ENCODE measurements at places on chromosomes 7 and 10. TPM values are rescaled to one million over a fixed set of nuclear protein-coding genes. Genes with fewer than 3 reads are reported as not detected.

Gene WNT2
- total RNA-seq, result 0.18 TPM

DNA sequence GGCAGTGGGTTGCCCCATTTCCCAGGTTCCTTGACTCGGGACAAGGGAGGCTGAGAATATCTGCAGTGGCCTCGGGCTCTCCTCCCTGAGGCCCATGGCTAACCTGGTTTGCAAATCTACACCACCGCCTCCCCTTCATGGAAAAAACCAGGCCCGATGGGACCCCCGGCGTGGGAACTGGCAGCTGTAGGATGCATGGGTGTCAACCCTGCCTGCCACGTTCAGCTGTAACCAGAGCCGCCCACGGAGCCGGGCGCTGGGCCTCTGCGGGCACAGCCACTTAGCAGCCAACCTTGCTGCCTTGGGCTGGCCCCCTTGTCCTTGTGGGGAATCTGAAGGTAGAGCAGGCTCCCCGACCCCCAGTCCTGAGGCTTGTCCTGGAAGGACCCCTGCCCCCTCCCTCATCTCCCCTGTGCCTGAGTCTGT lies 1.6 kb downstream of the PWWP2B start:
- no peak for DNase-seq

- peak; percentile 21 for DNase-seq
These were observed 200.4 kb upstream of the NFE2L3 start for GRCh38 chr7:25951414-25952260.

- no peak for DNase-seq
These were observed 32.4 kb downstream of the NKX6-2 start for GRCh38 chr10:132753596-132753995.

- DNase-seq, result no peak
These were observed 1.5 kb downstream of the KLHL7 start for GRCh38 chr7:23106823-23107663.

- no peak for DNase-seq
These were observed 187.8 kb downstream of the MAD1L1 start for GRCh38 chr7:2044883-2045471.

DNA sequence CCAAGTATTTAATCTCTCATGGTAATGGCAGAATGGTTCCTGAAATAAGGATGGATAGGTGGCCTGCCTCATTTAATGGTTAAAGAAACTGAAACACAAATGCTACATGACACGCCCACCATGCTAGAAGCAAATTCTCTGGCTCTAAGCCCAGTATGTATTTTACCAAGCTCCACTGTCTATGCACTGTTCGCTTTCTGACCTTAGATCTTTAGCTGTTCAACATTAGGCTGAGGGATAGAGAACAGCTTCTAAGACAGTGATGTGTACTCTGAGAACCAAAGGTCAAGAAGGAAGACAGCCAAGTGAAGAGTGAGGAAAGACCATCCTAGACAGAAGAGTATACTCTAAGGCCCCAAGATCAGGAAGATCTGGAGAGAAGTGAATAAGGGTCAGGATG lies 26.6 kb downstream of the FAM3C start:
- no peak for DNase-seq

- DNase-seq, result peak; percentile 83
These were observed 18.0 kb downstream of the CAMK2B start for GRCh38 chr7:44307301-44307900.

DNA sequence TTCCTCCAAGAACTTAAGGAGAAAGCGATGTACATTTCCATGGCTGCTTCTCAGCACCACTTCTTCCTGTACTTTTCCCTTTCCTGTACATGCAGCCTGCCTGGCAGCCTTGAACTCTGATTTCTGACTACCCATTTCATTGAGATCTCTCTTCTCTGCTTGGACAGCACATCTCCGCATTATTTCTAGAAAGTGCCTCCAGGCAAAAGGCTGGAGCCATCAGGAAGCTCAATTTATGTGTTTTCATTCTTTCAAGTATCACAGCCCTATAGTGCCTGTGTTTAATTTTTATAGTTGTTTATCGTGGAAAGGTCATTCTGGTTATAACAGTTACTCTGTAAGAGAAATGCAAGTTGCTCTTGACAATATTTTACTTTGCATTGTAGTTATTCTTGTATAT lies 688.0 kb upstream of the ANKRD30A start:
- DNase-seq, result no peak

All from cerebellum (tissue), 4 donors.